Naive thymus-derived CD8-positive, alpha-beta T cell (primary cell): ENCODE measurements at places on chromosomes 2 and 18. TPM values are rescaled to one million over a fixed set of nuclear protein-coding genes. Genes with fewer than 3 reads are reported as not detected.

MRPL30 gene
- polyA plus RNA-seq: 23.5 TPM

TRIM43 gene
- polyA plus RNA-seq: not detected

MYL1 gene
- polyA plus RNA-seq: not detected

IGFBP5 gene
- not detected for polyA plus RNA-seq

PSD4 gene
- 22.8 TPM for polyA plus RNA-seq

SLC5A7 gene
- not detected for polyA plus RNA-seq

CD207 gene
- polyA plus RNA-seq: not detected

IMP4 gene
- polyA plus RNA-seq: 84.9 TPM

- DNase-seq: peak; percentile 49
These were observed 252.7 kb downstream of the ZEB2 start for GRCh38 chr2:144267239-144267638.

DNA sequence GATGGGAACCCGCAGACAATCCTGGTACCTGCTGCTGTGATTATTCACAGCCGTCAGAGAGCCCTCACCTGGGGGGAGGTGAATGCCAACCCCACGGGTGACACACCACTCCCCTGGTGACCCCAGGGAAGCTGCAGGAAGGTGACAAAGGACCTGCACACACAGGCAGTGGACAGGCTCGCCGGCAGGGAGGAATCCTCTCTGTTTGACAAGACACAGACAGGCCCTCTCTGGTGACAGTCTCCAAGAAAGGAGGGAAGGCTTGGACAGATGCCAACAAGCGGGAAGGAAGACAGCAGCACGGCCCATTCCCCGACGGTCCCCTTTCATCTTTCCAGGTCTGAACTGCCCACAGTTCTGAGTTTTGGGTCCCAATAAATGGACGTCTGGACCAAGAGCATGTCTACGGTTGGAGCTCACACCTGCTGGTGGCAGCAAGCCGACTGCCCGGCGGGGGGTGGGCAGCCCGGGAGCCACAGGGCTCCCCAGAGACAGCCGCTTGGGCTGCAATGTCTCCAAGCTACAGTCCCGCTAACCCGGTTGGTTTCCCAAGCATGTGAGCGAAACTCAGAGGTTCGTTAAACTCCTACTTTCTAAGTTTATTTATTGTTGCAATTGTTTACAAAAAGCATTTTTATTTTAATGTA is 31.8 kb downstream of the HDAC4 start:
- no peak for DNase-seq

DNA sequence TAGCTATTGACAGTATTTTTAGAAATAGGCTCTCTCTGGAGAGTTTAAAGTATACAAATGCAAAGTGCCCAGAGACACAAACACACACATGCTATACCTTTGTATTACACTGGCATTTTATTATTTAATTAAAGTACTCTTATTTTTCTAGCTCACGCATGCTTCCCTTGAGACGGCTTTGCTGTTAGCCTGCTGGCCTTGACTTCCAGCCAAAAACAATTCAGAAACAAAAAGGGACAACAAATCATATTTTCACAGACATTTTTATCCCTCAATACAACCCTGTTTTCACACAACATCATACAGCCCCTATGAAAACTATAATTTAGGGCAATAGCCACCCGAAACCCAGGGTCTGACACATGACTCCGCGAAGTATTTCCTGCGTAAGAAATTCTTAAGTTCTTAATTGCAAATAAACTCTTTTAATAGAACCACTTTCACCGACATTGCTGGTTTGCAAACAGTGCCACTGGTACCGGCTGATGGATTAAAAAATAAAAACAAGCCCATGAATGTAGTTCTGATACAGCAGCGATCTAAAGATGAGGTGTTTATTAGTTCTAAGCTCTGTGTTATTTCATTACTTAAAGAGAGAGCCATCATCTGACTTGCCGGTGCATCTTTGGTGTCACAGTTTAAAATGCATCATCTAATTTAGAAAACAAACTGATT is 185.1 kb downstream of the TCF4 start:
- DNase-seq: no peak

DNA sequence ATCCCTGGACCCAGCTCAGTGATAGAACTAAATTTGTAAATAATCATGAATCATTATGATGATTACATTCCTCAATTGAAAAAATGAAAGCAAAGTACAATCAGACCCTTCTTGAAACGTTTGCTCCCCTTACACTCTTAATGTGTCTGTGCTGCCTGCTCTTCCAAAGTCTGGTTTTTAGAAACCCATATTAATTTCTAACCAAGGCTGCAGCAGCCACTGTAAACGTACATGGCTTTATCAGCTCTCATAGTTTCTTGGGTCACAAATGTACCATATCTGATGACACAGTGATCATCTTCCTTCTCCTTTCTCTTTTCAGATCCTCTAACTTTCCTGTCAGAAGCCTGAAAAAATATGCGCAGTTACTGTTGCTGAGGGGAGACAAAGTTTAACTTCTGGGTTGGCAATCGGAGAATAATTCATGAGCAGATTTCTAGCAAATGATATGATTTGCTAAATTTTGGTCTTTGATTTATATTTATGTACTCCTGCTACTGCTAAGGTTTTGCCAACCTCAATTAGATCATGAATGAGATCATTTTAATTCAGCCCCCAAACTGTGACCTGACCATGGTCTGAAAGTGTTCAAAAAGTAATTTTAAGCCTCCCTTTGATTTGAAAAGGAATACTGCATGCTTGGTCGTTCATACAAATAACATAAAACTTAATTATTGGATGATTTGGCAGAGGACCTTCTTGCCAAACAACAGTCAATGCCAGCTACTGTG is 12.3 kb downstream of the ZEB2 start:
- no peak for DNase-seq

GRCh38 chr2:26816893-26817292 is 31.0 kb downstream of the CENPA start:
- no peak for DNase-seq

DNA sequence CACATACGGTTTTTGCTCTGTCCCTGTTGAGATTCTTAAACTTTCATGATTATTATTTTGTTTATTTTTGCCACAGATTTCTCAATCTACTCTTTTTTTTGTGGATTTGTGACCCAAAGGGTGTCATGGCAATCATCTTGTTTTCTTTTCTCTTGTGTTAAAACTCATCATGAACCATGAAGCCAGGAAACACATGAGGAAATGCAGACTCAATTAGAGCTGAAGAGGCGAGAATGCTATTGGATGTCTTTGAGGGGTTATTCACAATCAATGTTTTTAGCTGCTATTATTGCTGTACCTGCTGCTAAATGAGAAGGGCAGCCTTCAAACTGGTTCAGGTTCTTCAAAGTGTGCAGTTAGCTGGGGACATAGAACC is 99.5 kb upstream of the MMADHC start:
- DNase-seq: no peak

GRCh38 chr18:77590943-77591515 is 341.4 kb downstream of the GALR1 start:
- no peak for DNase-seq

DNA sequence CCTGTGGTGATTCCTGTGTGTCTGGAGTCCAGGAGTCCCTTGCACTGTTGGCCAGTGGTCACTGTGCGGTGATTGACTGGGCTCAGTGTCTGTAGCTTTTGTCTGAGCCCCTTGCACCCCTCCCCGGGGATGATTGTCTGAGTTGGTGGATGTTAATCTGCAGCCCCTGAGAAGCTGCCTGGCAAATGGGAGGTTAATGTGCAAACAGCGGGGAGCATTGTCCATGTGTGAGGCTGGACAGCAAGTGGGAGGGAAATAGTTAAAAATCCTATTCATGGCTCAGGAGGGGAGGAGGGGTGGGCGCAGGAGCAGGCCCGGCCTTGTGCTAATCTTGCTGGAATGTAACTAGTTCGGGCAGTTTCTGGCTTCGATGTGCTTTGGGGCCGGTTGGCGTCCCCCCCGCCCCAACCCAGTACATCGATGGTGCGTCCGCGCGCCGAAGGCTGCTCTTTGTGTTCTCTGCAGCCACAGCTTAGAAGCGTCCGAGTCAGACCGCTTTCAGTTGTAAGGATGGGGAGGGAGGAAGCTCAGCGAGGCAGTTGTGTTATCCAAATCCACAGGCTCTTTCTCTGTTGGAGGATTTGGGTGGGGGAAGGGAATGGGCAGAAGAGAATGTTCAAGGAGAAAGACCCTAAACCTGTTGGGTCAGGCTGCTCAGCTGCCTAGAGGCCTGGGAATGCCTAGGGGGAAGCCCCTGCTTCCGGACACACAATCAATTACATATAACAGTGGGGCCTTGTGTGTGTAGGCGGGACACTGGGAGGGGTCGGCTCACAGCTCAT is 71.8 kb downstream of the TGOLN2 start:
- no peak for DNase-seq

DNA sequence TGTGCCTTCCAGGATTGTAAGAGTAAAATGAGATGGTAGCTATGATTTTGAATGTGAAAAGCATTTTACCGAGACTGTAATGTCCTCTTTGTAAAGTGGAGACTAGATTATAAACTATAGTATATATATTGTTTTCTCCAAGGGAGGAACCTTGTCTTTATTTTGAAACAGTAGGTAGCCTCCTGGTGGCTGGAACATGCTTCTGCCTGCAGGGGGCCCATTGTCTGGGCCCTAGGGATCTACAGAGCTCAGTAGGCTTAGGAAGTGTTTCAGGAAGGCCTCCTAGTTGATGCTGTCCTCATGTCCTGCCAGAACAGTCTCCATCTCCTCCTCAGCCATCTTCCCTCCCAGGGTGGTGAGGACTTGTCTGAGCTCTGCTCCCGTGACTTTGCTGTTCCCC is 3.0 kb downstream of the PIKFYVE start:
- DNase-seq: no peak

DNA sequence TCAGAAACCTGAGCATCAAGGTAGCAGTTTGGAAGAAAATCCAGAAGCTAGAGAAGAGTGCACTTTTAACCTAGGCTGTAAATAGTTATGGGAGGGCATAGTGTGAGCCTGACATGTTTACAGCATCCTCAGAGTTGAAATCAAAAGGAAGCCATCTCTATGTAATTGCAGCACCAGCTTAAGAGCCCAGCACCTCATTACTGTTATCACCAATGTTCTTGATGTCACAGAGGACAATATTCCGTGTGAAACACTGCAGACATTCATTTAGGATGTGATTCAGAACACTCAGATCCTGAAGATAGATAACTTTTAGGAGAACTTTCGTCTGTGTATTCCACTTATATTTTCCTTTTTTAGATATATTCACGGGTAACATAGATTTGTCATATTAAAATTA is 48.1 kb downstream of the FBXO36 start:
- DNase-seq: no peak

DNA sequence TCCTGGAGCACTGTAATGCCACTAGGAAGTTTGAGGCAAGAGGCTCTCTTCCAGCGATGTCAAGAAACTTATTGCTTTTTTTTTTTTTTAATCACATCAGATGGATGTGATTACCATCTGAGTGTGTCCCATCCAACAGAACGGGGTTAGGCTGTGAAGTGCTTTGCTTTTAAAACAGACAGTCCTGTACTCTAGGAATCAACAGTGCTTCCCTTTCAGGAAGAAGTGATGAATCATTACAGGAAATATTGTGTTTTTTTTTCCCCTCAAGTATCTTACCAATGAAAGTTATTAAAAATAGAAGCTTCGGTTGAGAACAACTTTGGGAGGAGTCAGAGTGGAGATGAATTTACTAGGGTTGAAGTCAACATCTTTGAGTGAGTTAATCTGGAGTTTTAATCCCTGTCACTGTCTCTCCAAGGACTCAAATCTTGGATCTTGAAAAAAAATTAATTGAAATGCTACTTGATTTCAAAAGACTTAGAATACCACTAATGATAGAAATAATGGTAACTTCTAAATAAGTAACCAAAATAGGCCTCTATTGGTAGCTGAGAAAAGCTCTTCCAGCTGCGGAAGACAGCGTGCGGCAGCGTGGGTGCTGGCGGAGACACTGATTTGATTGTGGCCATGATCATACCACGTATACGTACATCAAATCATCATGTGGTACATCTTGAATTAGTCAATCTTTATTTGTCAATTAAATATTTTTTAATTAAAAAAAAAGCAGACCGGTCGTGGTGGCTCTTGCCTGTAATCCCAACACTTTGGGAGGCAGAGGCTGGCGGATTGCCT is 45.5 kb downstream of the GATA6 start:
- DNase-seq: no peak

DNA sequence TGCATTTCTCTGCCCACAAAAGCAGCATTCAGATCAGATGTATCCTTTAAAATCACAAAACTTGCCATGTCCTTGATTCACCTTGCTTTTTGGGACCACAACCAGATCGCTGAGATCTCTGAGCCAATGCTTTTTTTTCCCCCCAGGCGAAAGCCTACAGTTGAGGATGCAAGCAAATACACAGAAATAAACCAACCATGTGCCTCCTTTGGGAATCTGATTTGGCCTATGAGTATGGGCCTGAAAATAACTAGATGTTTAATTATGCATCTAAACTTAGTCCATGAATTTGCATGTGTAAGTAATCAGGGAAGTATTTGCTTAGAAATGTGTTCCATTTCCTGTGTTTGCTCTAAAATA is 49.7 kb upstream of the CDC42EP3 start:
- no peak for DNase-seq

DNA sequence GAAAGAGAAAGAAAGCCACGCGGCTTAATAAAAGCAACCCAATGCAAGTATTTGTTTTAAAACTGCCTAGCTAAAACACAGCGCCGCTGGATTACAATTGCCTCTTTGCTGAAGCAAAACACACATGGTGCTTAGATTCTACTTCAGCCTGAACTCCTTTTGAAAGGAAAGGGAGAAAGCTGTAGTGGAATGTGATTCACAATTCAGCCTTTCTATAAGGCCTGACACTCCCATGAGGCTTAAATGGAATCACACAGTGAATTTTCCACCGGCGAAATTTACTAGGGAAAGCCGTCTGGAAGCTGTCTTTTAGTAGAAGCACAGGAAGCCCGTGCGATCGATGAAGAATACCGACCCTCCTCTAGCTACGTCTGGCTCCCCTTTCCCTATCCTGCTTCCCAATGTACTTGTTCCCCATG is 348.0 kb downstream of the DLGAP1 start:
- no peak for DNase-seq

DNA sequence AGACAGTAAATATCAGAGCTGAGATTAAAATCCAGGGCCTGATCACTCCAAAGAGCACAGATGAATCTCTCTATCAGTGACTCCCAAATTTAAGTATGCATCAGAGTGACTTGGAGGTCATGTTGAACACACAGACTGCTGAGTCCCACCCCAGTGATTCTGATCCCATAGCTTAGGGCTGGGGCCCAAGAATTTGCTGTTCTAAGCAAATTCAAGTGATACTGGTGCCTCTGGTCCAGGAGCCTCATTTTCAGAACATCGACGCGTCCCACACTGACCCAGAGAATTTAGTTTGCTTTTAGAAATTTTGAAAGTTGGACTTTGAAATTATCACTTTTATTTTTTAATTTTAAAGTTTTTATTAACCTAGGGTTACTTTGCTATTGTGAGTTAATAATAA is 72.7 kb upstream of the NETO1 start:
- no peak for DNase-seq

DNA sequence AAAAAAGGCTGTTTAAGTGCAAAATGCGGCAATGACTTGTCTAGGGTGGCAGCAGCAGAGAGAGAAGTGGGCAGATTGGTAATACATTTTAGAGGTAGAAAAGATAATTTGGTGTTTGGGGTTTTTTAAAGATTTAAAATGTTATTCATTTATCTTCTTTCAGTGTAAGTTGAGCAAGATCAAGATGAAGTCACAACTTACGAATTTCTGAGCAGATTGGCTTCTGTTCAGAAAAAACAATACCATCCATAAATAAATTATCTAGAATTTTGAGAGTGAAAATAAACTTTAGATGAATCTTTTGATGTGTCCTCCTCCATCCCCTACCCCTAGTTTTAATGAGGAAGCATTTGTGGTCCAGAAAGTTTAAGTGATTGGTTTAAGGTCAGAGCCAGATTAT is 47.9 kb upstream of the FAM171B start:
- no peak for DNase-seq
